ENCODE measurements at places on chromosomes 11 and 22.

GRCh38 chr22:37726241-37726887 lies 29.5 kb downstream of the TRIOBP start:
- DNase-seq, result no peak

- DNase-seq, result no peak
Measured at GRCh38 chr11:120925944-120926343, 98.0 kb upstream of the TBCEL start.

DNA sequence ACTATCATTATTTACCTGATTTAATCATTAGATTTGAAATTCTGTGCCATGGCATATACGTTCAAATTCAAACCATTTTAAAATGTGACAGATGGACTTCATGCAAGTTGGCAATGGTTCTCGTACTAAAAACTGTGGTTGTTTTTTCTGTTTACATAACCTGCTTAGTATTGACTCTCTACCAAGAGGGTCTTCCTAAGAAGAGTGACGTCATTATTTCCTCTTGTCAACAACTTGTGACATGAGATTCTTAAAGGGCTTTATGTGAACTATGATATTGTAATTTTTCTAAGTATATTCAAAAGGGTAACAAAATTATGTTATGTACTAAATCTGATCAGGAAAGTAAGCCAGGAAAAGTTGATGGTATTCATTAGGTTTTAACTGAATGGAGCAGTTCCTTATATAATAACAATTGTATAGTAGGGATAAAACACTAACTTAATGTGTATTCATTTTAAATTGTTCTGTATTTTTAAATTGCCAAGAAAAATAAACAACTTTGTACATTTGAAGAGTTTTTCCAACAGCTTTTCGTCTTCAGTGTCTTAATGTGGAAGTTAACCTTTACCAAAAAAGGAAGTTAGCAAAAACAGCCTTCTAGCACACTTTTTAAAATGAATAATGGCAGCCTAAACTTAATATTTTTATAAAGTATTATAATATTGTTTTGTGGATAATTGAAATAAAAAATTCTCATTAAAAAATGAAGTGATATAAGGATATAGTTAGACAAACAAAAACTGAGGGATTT lies 87.0 kb downstream of the GRK3 start:
- no peak for DNase-seq

GRCh38 chr22:19868333-19868732 lies 13.7 kb upstream of the GNB1L start:
- DNase-seq, result no peak

DNA sequence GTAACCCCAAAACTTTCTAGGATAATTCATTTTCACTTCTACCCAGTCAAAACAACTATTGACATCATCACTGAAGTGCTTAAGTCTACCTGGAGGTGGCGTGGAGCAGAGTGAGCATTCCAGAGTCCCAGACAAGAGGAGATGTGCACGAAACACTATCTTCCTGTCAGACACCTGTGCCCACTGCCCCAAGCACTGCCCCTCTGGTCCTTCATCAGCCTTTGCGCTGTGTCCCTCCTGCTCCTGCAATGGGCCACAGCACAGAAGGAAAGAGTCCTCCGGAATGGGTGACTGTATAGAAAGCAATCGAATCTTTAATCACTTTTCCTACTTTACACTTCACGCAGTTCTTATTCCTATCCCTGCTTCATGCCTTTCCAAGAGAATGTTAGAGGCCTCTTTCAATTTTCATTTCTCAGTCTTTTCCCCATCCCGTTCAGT lies 512 bp upstream of the GRIA4 start:
- DNase-seq, result no peak

DNA sequence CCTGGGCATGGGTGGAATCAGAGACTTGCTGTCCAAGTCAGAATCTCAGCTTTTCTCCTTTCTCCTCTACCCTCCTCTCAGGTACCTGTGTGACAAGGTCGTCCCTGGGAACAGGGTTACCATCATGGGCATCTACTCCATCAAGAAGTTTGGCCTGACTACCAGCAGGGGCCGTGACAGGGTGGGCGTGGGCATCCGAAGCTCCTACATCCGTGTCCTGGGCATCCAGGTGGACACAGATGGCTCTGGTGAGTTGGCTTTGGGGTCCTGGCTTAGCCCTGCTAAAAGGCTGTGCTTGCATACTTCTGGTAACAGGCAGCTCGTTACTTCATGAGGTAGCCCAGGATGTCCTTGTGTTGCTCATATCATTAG lies 10.7 kb downstream of the MCM5 start:
- no peak for DNase-seq

- peak; percentile 24 for DNase-seq
Measured at GRCh38 chr11:121723246-121723741, 270.5 kb upstream of the SORL1-AS1 start.

GRCh38 chr22:41501209-41501608 lies 32.3 kb downstream of the ACO2 start:
- no peak for DNase-seq

DNA sequence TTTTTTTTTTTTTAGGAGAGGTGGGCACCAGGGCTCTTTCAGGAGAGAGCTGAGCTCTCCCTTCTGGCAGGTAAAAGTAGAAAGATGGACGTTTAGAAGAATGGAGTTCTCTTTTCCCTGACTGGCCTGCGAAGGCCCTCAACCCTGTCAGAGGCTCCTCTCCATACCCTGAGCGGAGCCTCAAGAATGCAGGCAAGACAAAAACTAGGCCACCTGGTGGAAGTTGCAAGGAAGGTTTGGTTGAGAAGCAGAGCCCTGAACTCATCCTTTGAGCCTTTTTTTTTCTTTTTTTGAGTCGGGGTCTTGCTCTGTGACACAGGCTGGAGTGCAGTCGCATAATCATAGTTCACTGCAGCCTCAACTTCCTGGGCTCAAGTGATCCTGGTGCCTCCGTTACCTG lies 1.4 kb downstream of the OTOG start:
- no peak for DNase-seq

DNA sequence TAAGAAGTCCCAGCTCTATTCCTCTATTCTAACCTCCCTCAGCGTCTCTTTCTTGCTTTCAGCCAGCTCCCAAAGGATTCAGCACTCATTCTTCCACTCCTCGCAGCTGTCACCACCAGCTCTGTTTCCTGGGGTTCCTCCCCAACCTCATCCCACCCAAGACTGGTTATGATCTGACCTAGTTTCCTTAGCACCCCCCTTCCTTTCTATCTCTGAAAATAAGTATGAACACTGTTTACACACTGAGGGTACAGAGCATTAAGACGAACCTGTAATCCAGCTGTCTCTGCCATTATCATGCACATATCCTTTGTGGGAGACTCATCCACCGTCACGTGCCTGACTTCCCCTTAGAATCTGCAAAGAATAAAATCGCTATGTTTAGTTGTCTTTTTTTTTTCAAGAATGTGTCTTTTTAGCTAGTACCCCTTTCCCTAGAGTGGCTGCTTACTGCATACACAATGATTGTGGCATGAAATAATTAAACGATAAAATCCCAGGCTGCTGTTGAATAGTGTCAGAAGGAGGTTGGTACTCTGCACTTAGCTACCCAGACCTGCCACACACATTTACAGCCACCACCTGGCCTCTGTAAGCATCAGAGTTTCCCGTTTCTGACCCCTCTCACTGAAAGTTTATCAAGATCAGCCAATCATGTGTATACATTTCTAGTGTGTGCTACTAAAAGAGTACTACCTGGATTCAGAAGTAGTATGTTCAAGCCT lies 26.9 kb upstream of the CSTF3 start:
- DNase-seq, result no peak

DNA sequence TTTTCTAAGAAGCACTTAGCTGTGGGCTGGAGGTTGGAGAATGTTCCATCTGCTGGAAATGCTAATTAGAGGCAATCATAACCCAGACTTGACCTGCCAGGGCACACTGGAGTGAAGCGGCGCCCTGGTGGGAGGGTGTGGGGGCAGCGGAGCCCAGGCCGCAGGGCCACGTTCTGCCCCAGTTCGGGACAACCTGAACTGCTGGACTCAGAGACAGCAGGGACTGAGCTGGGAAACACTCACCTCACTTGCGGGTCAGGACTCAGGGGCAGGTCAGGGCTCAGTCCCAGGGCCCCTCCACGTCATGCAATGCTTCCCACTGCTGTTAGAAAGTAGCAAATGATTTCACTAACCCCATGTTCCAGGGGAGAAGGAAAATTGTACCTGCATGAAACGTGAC lies 316.4 kb downstream of the NTM start:
- DNase-seq, result no peak

DNA sequence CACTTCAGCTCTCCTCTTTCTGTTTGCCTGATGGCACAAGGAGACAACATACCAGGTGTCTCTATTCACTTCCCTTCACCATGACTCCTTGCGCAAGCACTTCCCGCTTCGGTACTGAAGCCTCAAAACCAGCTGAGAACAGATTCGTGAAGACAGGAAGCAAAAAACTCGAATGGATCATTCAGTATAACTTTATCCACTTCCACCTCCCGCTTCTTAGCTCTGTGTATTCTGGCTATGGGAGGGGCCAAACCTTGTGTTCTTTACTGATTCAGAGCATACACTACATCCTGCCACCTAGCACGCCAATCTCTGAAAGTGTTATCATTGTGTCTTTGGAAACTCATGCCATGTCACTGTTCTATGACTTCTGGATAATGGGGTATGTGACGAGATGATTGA lies 62.2 kb upstream of the ADA2 start:
- no peak for DNase-seq

- DNase-seq, result no peak
Measured at GRCh38 chr11:70381872-70382861, 16.2 kb upstream of the CTTN start.

GRCh38 chr22:46635756-46636155 lies 15.6 kb downstream of the GRAMD4 start:
- no peak for DNase-seq

DNA sequence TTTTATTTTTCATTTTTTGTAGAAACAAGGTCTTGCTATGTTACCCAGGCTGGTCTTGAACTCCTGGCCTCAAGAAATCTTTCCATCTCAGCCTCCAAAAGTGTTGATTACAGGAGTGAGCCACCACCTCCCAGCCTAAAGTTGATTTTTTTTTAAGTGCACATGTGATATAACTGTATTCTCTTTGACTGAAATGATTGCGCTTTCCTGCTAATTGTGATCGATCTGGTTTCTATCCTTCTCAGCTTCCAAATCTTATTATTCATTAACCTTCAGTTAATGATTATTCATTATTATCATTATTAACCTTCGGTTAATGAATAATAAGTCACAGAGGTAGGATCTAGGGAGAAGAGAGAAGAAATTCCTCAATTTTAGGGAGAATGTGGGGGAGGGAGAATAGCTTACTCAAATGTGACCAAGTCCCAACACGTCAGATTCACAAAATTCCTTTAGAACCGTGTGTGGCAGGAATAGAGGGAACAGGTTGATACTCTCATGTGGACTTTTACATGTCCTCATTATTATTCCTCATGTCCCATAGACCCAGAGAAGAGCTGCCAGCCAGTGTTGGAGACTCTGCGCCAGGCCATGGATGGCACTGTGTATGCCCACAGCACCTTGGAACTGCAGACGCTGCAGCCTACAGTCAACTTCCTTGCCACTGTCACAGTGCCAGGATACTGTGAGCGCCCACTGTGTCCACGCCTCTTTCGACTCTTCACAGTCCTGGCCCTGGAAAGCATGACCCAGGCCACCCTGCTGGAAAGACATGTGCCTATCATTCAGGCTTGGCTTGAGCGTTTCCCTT lies 47.1 kb downstream of the RRP8 start:
- DNase-seq, result no peak

GRCh38 chr11:83427501-83427900 lies 141.3 kb upstream of the CCDC90B start:
- DNase-seq, result no peak

DNA sequence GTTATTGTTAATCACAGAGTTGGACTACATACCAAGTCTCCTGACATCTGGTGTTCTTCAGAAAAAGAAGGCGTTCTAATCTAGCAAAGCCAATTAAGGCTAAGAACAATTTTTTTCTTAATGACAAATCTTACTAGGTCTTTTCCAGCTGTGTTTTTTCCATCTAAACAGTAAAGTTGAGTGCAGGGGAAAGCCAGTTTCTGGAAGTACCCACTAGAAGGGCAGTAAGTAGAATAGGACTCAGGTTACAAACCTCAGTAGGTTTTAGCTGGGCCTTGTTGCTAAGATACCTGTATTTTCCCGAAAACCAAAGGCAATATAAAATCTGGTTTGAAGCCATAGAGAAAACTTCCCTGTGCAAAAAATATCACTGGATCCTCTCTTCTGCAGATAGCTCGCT lies 351.9 kb downstream of the ETS1 start:
- no peak for DNase-seq

DNA sequence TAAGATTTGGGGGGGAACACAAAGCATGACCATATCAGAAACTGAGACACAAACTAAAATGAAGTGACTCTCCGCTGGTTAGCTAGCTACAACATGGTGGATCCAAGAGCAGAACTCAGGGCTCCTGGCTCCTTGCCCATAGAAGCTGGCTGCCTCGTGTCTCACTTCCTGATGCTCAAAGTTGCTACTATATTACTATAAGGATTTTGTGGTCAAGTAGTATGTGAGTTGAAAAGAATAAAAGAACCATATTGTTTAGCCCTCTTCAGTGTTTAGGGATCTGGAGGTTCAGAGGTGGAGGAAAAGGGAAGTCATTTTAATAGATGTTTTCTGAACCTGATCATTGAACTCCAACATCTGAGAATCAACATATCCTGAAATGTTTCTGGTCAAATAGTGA lies 16.9 kb upstream of the SIK2 start:
- DNase-seq, result no peak

- DNase-seq, result no peak
Measured at GRCh38 chr22:46111645-46112306, 38.5 kb upstream of the PPARA start.

DNA sequence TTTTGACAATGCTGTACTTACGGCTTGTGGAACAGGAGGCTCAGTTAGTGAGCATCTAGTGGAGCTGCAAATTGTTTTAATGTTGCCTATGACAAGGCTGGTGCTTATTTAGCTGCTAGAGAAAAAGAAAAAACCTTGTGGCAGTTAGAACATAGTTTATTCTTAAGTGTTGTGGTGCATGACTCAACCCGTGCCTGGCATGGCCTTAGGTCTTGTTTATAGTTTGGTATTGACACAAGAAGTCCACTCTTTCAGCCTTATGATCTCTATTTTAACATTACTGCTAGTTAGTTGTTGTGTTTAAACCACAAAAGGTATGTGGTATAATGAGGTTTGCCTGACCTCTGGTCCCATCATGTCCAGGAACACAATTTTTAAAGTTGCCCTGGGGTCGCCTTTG lies 744.6 kb downstream of the FAM181B start:
- DNase-seq, result peak; percentile 68
